ENCODE measurements at places on chromosomes 5 and 9.
A peak's percentile ranks its signal among the peaks of the same experiment; 100 is the strongest.

GRCh38 chr5:10556289-10556807 is 7.5 kb upstream of the ANKRD33B start:
- no peak for DNase-seq

DNA sequence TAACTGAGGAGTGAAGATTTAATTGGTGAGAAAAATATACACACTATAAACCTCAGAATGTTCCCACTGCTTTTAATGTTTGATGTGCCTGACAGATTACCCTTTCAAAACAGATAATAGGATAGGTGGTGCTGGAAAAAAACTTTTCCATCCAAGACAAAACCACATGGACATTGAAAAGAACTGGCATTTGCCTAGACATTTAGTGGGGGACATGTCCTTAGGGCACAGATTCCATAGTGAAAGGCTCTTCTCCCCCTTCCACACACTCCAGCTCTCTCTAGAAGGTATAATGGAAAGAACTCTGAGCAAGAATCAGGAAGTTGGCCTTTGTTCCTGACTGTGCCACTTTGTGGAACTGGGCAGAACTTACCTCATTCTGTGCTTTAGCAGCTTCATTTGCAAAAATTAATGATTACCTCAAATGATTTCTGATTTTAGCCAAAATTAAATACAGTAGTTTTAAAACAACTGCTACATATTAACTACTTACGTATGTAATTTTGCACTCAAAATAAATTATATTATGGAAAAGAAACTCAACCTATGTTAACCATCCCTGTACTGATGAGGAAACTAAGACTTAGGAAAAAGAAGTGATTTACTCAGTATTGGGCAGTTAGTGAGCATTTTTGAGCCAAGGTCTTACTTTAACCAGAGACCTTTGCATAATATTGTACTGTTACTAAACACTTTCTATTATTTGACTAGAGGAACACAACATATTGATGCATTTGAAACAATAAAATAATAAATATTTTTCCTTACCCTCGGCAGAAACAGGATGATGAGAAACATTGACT is 43.3 kb downstream of the TMC1 start:
- no peak for DNase-seq

DNA sequence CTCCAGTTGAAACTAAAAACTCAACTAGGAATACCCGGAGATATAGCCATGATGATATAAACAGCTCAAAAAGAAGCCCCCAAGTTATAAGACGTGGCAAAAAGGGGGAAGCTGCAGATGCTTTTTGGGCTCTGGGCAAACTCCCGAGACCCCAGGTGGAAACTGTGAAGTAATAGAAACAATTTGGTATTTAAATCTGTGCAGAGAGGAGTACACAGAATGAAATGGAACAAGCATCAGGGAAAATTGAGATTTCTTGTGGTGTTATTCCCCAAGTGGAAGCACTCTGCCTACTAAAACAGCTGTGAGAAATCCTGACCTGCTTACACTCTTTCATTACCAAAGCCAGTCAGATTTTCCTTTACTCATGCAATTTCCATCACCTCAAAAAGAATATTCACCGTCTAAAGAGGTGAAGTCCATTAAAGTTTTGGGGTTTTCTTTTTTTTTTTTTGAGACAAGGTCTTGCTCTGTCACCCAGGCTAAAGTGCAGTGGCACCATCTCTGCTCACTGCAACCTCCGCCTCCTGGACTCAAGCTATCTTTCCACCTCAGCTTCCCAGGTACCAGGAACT is 23.5 kb downstream of the SAXO1 start:
- no peak for DNase-seq

DNA sequence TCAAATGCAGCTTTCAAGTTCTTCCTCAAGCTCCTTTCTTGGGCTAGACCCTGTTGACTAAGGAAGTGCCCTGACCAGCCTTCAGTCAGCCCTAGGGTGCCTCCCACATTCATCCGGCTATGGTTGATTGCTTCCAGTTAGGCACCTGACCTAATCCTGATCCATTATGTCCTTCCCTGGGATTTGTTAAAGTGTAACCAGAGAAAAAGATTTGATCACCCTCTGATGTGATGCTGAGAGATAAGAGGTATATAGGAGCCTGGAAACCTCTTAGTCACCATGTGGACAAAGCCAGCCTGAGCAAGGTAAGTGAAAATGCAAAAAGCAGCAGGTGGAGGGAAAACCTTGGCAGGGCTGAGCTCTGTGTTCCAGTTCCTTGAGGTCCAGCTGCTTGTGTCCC is 178.8 kb upstream of the ERCC6L2 start:
- no peak for DNase-seq

GRCh38 chr9:135085830-135086546 is 1.5 kb upstream of the OLFM1 start:
- peak; percentile 61 for DNase-seq

GRCh38 chr5:132228241-132229035 is 785 bp upstream of the P4HA2 start:
- no peak for DNase-seq

DNA sequence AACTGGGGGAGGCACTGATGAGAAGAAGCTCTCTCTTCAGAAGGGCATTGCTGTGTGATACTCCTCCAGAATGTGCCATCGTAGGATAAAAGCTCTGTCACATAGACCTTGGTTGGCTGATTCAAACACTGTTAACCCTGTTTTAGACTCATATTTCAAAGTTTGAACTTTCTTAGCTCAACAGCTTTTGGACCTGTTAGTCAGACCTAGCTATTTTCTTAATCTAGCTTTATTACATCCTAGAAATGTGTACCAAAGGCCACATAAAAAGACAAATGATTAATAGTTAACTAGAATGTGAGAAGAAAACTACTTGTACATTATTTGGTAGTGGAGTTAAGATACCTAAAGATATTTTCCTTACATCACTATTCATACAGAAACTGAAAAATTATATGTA is 4.3 kb downstream of the RHOBTB3 start:
- DNase-seq: no peak

GRCh38 chr5:39661026-39661779 is 236.4 kb upstream of the DAB2 start:
- no peak for DNase-seq

GRCh38 chr5:162703914-162704313 is 636.3 kb downstream of the GABRG2 start:
- no peak for DNase-seq

- no peak for DNase-seq
Measured at GRCh38 chr5:19406576-19407365, 581.2 kb downstream of the CDH18 start.

DNA sequence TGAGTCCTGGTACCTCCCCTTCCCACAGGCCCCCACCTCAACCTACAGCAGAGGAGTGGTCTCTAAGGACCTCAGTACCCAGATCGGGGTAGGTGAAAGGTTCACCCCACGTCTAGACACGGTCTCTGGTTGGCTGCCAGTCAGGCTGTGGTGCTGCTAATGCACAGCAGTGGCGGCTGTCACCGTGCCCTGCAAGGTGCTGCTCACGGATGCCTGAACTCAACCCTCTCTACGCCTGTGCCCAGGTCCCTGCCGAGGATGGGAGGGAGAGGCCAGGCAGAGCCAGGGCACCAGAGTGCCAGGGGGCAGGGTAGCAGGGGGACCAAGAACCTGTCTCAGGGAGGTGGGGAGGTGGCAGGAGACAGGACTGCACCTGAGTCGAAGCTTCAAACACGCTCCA is 14.3 kb downstream of the IER5L start:
- DNase-seq: no peak

DNA sequence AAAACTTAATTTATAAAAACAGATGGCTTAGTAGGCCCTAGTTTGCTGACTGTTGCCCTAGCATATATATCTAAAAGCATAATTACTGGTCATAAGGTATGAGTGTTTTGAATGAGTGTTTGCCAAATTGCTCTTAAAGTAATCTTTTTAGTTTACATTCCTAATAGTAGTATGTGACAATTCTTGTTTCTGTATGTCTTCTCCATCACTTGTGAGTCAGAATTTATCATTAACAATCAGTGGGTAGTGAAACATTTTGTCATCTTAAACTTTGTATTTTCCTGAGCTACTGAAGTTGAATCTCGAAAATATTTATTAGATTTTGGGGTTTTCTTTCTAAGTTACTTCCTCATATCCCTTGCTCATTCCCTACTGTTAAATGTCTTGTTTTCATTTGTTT is 49.6 kb downstream of the APC start:
- no peak for DNase-seq

GRCh38 chr9:34987160-34987901 is 2.2 kb upstream of the DNAJB5 start:
- DNase-seq: no peak

- DNase-seq: no peak
Measured at GRCh38 chr9:38016375-38017135, 52.5 kb downstream of the SHB start.

DNA sequence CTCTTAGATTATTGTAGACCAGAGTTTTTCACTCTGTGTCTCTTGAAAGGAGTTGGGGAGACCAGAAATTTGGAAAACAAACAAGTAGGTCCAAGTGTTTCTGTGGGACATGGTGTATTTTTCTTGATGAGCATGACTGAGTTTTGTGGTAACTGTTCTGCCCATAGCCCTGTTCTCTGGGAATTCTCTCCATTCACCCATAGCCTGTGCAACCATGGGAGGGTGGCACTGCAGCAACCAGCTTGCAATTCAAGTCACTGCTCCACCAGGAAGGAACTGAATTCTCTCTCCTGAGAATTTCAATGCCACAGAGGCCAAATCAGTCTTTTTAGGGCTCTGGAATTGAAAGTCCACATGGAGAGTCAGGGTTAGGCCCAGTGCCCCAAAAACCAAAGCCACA is 475.3 kb upstream of the TRPC7 start:
- DNase-seq: no peak

GRCh38 chr5:82913971-82914370 is 163.2 kb downstream of the TMEM167A start:
- no peak for DNase-seq

GRCh38 chr9:107963246-107963645 is 473.7 kb upstream of the KLF4 start:
- DNase-seq: no peak

DNA sequence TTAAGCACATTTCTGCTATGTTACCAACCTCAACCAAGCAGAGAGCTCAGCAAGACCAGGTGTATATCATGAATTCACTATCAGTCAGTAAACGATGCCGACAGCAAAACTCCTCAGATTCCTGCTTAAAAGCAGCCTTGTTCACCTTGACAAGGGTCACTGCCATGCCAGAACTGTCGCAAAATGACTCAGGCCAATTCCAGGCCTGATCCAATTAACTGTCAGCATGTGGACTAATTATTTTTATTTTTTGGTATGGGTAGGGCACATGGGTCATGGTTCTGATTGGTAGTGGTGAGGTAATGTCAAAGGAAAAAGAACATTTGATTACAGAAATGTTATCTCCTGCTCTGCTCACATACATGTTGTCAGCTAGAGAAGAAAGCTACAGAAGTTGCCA is 214.2 kb upstream of the OTULINL start:
- no peak for DNase-seq

GRCh38 chr9:101737165-101737704 is 1.2 kb downstream of the GRIN3A start:
- DNase-seq: no peak

- DNase-seq: peak; percentile 23
Measured at GRCh38 chr9:122463828-122464632, 13.7 kb downstream of the OR1J1 start.

DNA sequence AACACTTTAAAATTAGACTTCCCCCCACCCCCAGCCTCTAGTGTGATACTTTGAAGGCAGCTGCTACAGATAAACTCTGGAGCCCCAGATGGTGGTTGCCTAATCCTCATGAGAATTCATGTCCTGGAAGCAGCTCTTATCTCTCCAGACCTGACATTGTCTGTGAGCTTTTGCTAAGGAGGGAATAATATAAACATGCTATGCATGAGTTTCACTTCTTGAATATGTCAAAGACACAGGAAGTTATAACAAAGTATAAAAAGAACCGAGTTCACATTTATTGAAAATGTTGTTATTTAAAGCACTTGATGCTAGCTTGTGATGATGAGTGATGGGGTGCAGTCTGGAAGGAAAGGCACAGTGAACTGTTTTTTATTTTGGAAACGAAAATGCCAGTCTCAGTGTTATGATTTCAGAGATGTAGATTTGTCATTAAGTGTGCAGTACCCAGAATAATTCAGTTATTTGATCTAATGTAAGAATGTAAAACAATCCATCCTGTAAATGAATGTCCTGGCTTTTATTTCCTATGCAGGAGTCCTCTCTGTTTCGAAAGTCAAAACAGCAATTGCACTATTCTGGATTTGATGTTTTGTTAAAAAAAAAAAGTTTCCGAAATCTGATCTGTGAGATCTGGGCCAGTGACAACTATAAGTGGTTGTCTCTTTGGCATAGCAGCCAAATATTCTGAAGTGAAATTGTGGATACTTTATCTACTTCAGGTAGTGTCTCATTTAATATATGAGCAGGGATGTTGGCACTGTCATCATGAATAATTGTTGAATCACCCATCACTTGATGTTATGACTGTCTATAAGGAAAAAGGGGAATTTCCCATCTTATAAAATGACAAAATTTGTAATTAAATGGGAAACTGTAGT is 77.0 kb downstream of the ZCCHC7 start:
- no peak for DNase-seq

- no peak for DNase-seq
Measured at GRCh38 chr9:72984226-72984947, 31.5 kb upstream of the ALDH1A1 start.

DNA sequence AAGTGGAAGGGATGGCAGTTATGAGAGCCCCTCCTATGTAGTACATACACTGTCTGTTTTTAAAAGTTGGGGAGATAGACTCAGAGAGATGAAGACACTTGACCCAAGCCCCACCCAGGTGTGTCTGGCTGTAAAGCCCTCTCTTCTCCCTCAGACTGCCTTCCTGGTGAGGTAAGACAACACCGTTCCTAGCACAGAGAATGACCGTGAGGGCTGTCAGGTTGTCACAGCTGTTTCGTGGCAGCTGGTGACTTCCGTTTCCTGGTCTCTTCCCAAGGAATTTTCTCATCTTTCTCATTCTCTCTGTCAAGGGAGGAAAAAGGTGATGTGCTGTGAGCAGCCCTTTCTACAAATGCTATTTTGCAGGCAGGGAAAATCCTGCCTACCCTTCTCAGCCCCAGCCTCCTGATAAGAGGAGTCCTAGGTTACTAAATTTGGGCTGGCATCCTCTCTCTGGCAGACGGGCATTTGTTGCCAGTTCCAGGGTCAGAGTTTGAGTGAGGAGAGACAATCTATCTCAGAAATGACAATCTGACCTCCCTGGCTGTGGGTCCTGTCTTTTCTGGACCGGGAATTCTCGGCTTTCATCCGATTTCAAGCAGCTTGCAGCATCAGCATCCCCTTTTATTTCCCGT is 263.5 kb upstream of the PANK3 start:
- no peak for DNase-seq

GRCh38 chr5:93304456-93305250 is 276.4 kb downstream of the NR2F1-AS1 start:
- DNase-seq: no peak
